ENCODE measurements at places on chromosomes 13 and 19.

GRCh38 chr13:104937881-104938280, 1597.6 kb downstream of the EFNB2 start:
- DNase-seq = no peak

GRCh38 chr13:23707674-23708073, 137.5 kb downstream of the TNFRSF19 start:
- DNase-seq = no peak

DNA sequence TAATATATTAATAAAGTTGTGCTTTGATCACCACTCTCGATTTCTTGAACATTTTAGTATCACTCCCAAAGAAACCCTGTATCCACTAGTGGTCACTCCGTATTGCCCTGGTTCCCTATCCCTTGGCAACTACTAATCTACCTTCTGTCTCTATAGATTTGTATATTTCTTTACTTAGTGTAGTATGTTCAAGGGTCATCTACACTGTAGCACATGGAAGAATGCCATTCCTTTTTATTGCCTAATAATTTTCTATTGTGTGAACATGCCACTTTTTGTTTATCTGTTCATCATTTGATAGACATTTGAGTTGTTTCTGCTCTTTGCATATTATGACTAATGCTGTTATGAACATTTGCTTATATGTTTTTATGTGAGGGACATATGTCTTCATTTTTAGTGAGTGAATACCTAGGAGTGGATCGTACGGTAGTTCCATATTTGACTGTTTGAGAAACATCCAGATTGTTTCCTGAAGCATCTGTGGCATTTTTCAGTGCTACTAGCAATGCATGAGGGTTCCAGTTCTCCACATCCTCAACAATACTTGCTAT, 254.0 kb downstream of the GPC6 start:
- no peak for DNase-seq

DNA sequence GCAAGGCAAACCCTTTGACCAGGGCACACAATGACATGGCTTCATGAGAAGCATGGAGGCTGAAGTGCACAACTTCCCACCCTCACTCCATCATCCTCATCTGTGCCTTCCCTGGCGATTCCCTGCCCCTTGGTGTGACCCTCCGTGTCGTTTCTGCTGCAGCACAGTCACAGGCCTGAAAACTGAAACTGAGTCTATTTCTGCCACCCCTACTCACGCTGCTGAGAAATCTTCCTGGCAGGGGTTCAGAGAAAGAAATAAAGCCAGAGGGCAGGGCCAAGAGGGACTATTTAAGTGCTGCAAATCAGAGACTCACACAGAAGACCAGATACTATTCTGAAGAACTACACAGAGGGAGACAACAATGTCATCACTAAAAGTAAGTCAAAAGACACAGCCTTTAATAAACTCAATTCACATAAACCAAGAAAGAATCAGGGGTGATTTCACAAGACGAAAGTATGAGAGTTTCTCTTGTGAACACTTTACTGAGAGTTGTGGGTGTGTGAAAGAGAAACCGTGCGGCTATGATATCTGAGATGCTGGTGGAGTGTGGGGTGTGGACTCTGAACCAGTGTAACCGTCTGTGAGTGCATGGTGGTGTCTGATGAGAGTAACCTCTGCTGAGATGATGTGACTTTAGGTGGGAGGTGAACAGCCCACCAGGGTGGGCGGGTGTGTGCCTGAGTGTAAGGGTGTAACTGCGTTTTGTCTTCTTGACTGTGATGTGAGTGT, 23.5 kb downstream of the LGALS16 start:
- no peak for DNase-seq

- no peak for DNase-seq
Measured at GRCh38 chr13:43865892-43866291, 13.6 kb downstream of the CCDC122 start.

DNA sequence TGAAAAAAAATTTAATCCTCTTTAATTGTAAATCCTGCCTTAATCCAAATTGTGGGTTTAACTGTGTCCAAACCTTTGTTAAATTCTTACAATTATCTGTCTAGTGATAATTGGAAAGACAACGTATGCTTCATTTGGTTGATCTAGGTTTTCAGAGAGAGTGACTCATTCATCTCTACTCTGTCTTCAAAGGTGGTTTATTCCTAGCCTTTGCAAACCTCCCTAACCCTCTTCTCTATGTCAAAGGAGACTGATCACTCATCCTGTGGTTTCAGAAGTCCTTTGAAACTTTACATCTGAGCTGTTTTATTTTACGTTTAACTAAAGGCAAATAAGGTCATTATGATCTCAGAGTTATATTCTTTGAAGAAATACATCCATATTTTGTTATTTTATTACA, 8.8 kb upstream of the OXGR1 start:
- DNase-seq = no peak

GRCh38 chr19:49907745-49908446, 11.2 kb upstream of the IL4I1 start:
- peak; percentile 48 for DNase-seq

DNA sequence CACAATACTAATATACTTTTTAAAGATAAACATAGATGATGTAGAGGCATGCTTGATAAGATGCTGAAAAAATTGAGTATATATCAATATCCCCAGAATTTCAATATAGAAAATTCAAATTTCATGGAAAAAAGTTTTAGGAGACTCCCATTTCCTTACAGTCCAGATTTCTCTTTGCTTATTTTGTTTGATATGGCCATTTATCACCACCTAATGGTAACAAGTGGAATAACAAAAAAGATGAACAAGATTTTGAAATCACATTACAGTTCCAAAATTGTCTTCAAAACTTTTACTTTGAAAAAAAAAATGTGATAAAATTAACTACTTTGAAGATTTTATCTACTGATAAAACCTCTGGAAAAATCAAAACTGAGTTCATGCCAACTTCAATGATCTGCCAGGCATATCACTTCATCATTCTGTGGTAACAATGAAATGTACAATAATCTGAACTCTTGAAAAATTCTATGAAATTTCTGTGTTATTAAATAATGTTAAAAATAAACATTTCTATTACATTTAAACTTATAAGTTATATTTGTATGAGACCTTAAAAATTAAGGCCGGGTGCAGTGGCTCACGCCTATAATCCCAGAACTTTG, 17.5 kb downstream of the MIPEP start:
- no peak for DNase-seq

DNA sequence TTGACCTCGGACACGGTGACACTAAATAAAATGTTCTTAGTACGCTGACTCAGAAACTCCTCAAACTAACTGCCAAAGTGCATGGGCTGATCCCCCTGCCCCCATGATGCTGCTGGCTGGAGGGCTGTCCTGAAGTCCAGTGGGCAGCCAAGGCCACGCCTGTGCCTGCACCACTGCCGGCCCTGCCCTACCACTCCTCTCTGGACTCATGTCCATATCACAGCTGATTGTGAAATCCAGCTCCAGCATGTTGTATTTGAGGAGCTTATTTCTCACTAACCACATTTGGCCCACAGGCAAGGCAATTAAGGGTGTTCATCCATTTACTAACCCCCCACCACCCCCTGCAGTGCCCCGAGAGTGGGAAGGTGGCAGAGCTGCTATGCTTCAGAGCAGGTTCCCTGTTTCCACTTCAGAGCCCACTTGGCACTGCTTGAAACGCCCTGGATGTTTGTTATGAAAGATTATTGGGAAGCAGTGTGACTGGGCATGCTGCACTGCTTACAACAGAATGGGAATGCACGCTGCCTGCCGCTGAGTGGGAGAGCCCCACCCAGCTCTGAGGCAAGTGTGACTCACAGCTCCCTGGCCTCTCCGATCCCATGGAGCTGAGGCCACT, 114.0 kb downstream of the UQCRFS1 start:
- DNase-seq = peak; percentile 79

GRCh38 chr13:20378721-20379120, 146.6 kb upstream of the GJB6 start:
- no peak for DNase-seq

DNA sequence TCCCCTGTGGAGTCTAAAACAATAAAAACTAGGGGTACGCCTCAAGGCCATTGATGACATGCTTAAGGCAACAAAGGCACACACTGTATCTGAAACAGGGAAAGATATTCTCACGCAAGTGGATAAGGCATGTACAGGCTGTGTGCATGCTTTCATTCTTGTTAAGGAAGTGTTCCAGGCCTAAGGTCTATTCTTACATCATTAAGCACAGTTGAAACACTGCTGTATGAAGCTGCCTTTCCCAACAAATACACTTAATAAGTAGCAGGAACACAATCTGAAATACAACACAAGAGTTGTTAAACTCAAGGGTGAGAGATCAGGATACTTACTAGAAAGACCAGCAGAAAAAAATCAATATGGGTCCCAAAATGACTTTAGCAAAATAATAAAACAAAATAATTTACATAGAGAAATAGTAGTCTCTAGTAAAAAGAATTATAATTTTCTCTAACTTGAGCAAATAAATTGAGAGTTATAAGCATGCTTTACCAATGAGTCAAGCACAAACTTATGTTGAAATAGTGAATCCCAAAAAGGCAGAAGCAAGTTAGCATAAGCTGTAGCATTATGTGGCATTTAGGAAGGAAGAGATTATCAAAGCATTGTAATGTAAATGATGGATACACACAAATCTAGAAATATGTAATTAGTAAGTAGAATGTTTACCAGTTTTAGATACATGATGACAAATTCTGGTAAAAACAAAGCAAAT, 796.9 kb downstream of the SLITRK1 start:
- DNase-seq = no peak

DNA sequence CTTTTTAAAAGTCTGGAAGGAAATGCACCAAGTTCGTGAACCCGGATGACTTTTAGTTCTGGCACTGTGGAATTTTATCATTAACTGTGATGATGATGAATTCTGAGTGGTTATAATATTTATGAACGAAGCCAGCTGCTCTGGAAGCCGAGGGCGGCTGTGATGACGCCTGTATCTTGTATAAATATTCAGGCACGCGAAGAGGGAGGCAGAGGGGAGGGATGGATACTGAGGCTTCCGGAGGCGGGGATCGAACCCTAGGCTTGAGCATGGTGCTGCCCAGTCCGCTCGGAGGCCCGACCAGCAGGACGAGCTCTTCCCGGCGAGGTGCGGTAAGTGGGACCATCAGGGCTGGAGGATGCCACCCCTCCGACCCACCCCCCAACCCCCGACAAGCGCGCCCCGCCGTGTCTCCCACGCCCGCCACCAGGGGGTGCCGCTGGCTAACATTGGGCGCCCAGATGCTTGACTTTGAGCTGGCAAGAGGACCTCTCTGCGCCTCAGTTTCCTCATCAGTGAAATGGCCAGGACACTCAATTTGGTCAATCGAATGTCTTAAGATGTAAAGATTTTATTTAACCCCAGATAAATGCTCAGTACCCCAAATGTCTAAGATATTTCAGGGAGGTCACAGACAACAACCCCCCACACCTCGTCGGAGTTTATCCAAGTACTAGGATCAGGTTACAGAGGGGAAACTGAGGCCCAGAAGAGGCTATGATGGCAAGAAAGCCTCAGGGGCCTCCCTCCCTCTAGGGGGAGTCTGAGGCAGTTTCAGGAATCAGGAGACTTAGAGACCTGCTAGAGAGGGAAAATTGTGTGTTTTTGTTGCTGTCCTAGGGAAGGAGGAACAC, 4.5 kb upstream of the RAB3A start:
- DNase-seq = no peak

- DNase-seq = no peak
Measured at GRCh38 chr19:10852098-10852800, 4.0 kb downstream of the C19orf38 start.

GRCh38 chr13:32947411-32948276, 68.6 kb upstream of the KL start:
- DNase-seq = no peak

DNA sequence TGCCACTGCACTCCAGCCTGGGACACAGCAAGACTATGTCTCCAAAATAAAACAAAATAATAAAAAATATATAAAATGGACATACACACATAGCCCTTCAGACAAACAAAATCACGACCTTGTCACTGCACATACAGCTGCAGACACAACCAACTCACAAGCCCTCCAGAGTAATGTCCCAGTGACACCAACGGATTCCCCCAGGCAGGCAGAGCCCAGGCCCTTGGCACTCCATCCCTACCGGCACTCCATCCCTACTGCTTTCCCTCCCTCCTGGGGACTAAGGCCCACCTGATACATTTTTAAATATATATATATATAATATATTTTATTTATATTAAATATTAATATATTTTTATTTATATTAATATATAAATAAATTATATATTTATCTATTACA, 18.5 kb downstream of the ZNF101 start:
- no peak for DNase-seq

DNA sequence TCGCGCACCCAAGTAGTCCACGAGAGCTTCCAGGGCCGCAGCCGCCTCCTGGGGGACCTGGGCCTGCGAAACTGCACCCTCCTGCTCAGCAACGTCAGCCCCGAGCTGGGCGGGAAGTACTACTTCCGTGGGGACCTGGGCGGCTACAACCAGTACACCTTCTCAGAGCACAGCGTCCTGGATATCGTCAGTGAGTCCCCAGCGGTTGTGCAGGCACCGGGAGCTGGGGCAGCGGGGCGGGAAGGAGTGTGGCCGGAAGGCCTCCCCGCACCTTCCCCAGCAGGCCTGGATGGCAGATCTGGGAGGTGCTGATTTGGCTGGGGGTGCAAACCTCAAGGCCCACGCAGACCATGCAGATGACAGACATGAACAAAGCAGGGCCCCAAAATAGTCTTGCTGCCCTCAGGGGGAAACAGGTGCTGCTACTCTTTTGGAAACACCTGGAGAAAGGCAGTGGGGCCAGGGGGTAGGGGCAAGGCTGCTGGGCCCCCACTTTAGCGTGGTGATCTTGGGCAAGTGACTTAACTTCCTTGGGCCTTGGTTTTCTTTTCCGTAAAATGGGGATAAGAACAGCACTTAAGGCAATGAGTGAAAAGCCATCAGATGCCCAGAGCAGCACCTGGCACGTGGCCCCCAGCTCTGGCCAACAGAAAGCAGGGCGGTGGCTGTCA, 4.0 kb downstream of the MAG start:
- peak; percentile 59 for DNase-seq

GRCh38 chr19:49106648-49107135, 7.5 kb upstream of the LIN7B start:
- DNase-seq = peak; percentile 83

- no peak for DNase-seq
Measured at GRCh38 chr19:48852292-48852691, 16.0 kb upstream of the HSD17B14 start.

DNA sequence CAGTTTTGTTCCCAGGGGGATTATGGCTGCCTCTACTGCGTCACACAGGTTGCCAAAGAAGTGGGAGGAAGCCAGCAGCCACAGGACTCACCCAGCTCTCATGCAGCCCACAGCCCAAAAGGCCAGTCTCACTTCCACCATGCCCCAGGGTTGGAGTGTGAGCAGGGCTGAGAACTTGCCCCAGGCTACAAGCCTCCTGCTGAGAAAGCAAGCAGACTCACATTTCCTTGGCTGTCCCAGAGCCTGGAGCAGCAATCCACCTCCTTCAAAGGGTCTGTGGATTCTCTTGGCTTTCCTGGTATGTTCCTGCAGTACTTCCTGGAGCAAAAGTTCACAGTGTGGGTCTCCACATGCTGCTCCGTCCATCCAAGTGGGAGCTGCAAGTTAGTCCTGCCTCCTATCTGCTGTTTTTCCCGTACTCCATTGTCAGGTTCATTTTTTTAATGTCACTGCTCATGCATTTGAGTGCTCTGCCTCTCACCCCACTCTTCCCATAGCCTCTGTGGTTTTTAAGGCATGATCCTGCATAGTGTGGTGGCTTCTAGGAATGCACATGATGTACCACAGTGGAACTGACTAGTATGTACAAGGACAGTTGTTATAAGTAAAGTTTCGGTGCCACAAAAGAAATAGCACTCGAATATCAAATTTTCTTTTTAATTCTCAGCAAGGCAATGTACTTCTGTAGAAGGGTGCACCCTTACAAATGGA, 56.2 kb upstream of the ARHGEF7 start:
- no peak for DNase-seq

- DNase-seq = no peak
Measured at GRCh38 chr13:63403733-63404132, 1988.1 kb upstream of the PCDH20 start.

Measured in Right ventricle myocardium inferior (tissue), 1 donor.